Activated T-helper 1 cell treated with anti-CD3 and anti-CD28 coated beads, Interleukin-2, amount 50 U/mL, for 16 hours (primary cell): ENCODE measurements at places on chromosomes 12 and 14.

DNA sequence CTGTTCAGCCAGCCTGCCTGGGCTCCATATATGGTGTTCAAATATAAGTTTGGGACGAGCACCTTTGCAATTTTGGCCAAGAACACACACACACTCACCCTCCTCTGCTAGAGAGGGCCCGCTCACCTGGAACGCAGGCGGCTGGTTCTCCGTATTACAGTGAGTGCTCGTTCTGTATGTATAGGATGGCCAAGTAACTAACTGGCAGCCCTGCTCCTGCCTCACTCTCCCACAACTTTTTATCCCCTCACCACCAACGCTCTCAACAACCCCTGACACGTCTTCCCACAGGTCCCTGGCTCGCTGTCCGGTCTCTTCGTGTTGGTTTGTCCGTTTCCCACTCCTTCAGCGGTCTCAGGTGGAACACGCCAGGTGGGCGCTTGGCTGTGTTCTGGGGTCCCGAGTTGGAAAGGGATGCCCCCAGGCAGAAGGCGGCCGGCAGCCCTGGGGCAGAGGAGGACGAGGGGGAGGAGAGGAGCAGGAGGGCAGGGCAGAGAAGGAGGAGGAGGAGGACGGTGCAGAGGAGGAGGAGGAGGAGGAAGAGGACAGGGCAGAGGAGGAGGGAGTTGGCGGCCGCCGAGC lies 398 bp upstream of the MSRB3 start:
- DNase-seq: no peak

- no peak for DNase-seq
These were observed 7.4 kb downstream of the LACRT start for GRCh38 chr12:54627304-54627703.

GRCh38 chr12:115752913-115753726 lies 524.4 kb downstream of the MED13L start:
- DNase-seq: no peak

DNA sequence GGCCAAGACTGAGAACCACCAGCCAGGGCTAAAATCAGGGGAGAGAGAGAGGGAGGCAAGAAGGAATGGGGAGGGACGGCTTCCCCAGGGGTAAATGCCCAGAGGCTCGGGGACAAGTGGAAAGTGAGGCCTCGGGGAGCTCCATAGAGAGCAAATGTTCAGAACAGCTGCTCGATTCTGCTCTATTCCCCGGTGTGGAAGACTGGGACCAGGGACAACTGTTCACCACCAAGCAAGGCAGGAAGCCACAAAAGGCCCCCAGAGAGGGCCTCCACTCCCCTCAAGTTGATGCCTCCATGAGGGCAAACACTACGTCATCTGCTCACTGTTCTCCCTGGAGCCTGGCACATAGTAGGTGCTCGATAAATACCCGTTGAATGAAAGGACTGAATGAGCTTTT lies 53.5 kb downstream of the IRF2BPL start:
- DNase-seq: no peak

DNA sequence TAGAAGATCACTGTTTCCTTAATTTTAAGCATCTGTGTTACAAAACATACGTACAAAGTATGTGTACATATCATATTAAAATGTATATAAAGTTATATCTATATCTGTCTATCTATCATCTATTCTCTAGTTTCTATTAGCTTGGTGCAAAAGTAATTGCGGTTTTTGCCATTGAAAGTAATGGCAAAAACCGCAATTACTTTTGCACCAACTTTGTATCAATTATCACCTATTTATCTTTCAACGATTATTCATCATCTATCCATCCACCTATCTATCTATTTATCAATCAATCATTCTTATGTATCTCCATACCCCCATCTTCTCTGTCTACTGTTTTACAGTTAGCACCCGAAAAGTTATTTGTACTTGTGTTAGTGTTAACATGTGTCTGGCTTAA lies 447.6 kb downstream of the NRXN3 start:
- DNase-seq: no peak

DNA sequence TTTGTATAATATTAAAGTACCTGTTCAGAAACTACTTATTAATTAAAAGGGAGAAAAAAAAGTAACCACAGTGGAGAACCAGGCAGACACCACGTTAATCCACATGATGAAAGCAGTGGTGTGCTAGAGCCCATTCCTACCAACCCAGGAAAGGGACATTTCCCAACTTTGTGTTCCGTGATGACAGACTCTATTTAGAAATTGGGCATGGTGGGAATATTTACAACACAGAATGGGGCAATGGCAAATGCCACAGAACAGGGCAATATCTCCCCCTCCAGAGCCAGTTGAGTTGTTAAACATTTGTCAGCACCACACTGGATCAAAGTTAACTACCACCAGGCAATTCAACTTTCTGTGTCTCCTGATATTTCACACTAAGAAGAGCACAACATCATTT lies 1.2 kb upstream of the HIGD1C start:
- no peak for DNase-seq

GRCh38 chr14:28120391-28120790 lies 646.2 kb upstream of the FOXG1 start:
- DNase-seq: no peak

GRCh38 chr12:130577351-130577750 lies 138.7 kb downstream of the RIMBP2 start:
- DNase-seq: no peak

DNA sequence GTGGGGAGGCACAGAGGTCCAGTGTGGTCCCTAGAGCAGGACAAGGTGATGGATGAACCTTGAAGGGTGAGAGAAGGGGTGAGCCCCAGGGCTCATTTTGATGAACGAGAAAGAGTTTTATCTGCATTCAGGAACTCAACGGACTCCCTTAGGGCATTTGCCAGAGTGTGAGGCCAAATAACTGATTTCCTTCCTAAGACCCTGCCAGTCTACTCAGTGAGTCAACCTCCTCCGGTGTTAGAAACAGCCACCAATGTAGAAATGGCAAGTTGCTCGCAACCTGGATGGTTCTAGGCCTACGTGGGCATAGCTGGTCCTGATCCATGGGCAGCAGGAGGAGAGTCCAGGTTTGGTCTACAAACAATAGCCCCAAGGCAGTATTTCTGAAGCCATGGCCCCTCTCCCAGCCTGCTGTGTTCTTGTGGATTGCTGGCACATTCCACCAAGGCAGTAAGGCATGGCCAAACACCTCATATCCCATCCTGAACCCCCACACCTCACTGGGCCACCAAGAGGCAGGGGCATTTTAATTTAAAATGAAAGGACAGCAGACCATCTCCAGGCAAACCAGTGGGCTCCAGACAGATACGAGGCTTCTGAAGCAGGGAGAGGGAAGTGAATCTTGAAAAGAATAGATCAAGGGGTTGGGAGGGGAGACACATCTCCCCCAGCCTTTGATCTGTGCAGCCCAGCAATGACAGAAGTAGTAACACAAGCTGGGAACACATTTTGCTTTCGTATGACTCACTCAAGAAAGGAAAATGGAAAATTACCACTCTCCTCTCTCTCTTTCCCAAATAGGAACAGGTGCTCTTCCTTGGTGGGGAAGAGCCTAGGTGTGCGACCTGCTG lies 25.4 kb upstream of the TESC start:
- no peak for DNase-seq
